ENCODE measurements at places on chromosomes 2 and 18. TPM values are rescaled to one million over a fixed set of nuclear protein-coding genes. Genes with fewer than 3 reads are reported as not detected.

SCYGR4 gene
- not detected for total RNA-seq

OTOS gene
- total RNA-seq, result not detected

PARD3B gene
- 9.9 TPM for total RNA-seq

GALNT14 gene
- 1.7 TPM for total RNA-seq

CNGA3 gene
- not detected for total RNA-seq

Measured in regular cardiac myocyte (primary cell).